C1 segment of cervical spinal cord (tissue), 14 donors: ENCODE measurements at places on chromosomes 7 and 10.

- no peak for DNase-seq
These were observed 22.2 kb upstream of the MALSU1 start for GRCh38 chr7:23276947-23277346.

DNA sequence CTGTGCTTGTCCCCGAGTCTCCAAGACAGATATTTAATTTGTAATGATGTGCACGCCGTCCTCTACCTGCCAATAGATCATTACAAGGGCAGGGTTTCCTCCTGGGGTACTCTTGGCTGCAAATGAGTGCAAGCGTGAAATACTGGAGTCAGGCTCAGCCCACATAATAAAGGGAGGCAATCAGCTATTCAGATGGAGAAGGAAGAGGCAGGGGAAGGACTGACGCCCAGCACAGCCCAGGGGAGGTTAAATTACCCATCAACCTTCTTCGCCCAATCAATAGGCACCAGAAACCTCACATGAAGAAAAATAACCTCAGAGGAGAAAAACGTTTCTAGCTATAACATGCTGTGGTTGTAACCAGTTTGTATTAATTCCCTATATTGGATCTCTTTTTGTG lies 544.9 kb upstream of the ADARB2 start:
- no peak for DNase-seq

DNA sequence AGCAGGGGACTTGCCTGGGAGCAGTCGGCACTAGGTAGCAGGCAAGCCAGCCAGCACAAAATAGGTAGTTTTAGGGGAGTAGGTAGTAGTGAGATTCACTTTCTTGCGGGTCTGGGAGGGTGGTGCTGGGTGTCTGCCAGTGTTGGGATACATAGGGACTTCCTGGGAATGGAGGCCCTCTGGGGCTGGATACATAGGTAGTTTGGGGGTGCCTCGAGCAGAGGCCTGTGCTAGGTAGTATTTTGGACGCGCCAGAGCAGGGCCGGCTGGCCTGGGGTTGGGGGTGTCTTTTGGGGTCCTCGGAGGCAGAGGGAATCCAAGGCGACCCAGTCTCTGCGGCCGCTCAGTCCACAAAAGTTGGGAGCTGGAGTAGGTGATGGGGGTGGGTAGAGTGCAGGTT lies 2.0 kb upstream of the HOXA3 start:
- DNase-seq = no peak

DNA sequence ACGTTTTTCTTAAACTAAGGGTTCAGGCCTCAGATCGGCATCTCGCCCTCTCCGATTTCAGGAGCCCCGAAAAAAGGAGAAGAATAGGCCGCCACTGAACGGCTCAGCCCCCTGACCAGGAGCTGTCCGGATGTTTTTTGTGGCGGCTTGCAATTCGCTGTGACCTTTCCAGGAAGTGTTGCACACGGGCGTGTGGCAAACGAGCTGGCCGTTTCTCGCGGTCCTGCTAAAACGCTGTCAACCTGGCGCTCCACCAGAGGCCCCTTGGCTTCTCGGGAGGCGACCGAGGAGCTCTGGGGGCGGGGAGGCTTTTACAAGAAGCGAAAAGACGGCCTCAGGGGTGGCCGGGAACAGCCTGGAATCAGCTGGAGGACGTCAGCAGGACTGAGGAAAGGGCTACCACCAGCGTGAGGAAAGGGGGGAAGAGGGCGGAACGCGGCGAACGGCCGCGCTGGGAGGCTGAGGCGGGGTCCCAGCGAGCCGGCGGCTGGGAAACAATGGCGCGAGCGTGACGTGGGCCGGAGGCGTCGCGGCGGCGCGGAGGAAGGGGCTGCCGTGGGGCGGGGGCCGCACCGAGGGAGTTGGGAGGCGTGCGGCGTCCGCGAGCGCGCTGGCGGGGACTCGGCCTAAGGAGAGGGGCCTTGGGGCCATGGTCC lies 493 bp downstream of the NT5C2 start:
- no peak for DNase-seq

GRCh38 chr10:62437696-62438095 lies 63.5 kb downstream of the ZNF365 start:
- no peak for DNase-seq

GRCh38 chr10:120996456-120997034 lies 145.4 kb downstream of the WDR11 start:
- DNase-seq = no peak

- no peak for DNase-seq
These were observed 307.4 kb upstream of the AOAH start for GRCh38 chr7:37031571-37032257.

DNA sequence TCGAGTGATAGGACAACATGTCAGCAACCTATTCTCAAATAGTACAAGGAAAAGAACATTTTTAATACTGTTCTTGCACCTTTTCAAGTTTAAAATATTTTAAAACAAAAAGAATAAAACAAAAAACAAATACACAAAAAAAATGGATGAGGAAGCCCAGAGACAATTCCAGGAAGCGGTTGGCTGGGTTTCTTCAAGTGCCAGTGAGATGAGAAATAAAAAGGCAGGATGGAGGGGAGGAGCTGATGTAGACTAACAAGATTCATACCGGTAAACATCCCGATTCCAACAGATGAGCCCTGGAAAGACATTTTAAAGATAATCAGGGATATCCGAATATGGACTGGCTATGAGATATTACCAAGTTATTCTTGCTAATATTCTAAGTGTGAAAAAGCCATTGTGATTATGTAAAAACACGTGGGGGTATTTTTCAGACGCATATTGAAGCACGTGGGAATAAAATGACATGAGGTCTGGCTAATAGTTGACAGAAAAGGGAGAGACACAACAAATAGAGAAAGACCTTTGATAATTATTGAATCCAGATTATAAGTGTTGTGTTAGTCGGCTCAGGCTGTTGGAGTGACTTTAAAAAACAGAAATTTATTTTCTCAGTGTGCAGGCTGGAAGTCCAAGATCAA lies 101.3 kb upstream of the LRRC4 start:
- DNase-seq = no peak

DNA sequence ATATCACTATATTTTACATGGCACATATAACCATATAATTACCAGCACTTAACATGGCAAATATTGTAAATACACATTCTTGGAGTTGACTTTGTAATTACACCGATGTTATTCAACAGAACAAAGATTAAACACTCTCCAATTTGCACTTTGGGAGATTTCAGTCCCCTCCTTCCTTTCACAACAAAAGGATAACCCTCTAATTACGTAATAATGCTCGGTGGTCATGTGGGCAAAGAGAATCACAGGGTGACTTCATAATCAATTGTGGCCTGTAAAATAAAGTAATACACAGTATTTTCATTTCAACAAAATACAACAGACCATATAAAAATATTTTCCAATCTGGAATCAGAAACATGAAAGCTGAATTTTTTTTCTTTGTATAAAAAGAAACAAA lies 73.2 kb downstream of the RHOBTB1 start:
- no peak for DNase-seq
